Stimulated activated CD8-positive, alpha-beta memory T cell treated with anti-CD3 and anti-CD28 coated beads, Interleukin-4, amount 100 ng/mL, for 4 hours (primary cell): ENCODE measurements at places on chromosomes 1 and 21.

DNA sequence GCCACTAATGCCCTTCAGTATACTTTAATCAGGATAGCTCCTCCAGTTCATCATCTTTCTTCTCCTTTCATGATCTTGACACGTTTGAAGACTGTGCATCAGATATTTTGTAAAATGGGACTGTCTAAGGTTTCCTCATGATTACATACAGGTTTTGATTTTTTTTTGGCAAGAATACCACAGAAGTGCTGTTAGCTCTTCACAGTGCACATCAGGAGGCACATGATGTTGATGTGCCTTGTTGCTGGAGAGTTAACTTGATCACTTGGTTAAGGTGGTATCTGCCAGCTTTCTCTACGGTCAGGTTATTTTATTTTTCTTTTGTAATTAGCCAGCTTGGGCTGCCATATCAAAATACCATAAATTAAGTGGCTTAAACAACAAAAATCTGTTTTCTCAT lies 128.6 kb upstream of the IVNS1ABP start:
- no peak for DNase-seq

- no peak for DNase-seq
Measured at GRCh38 chr1:230149751-230150584, 82.9 kb downstream of the GALNT2 start.

DNA sequence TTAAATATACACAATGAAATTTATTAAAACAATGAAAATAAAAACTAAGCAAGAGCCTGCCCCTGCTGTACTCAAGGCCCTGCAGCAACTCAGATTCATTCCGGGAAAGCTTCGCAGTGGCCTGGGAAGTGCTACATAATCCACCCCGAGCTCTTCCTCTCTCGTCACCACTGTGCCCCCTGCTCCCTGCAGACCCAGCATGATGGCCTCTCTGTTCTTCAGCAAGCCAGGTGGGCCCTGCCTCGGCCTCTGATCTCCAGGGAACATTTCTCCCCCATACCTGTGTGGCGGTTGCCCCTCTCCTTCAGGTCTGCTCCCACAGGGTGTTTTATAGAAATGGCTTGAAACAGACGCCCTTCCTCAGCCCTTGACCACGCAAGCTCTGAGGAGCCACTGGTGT lies 10.6 kb downstream of the RNF187 start:
- no peak for DNase-seq

- no peak for DNase-seq
Measured at GRCh38 chr1:208216062-208216461, 28.1 kb downstream of the PLXNA2 start.

DNA sequence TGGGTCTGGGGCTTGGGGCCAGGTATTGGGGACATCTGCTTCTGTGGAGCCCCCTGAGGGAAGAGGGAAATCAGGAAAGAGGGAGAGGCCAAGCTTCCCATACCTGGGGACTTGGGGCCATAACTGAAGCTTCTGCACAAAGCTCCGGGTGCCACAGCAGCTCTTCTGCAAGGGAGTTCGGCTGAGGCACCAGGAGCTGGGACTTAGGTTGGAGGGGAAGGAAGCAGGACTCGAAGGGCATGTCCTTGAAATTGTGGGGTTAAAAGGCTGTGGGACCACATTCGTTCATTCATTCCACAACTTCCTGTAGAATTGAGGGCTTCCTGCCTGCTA lies 1.7 kb upstream of the EPS8L3 start:
- DNase-seq = no peak

- no peak for DNase-seq
Measured at GRCh38 chr21:37983336-37984095, 67.3 kb upstream of the KCNJ6 start.

GRCh38 chr1:229342656-229343569 lies at the start of gene CCSAP:
Gene CCSAP (minus strand): TSS chr1:229343047. CDS start chr1:229342465, 582 bp downstream.
- no peak for DNase-seq

DNA sequence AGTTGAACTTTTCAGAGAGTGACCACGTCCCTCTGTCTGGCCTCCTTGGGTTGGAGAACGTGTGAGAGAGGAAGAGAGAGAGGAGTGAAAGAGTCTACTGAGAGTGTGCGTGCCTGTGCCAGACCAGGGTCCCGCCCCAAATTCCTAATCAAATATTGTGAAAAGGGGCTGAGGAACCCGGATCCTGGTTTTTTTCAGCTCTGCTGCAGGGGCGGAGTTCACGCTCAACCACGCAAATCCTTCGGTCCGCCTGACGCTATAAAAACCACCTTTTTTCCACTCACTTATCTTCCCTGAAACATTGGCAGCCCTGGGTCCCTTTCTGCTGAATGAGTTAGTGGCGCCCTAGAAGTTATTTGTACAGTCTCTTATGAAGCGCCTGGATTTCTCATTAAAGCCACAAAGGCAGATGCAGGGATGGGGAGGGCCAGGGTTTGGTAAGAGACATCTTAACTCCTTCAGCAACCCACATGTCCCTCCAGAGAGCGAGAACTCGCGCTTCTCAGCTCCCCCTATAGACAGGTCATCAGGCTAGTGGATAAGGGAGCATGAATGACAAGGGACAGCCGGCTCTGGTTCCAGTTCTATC lies at the start of gene FMOD:
TSS of gene FMOD (minus strand) at position 86 of the 589 bp plus-strand sequence. CDS start 2,852 bp downstream, outside the sequence.
- no peak for DNase-seq

- DNase-seq = no peak
Measured at GRCh38 chr1:156898161-156898566, 4.6 kb downstream of the PEAR1 start.

GRCh38 chr1:235663628-235664027 lies 14.0 kb upstream of the GNG4 start:
- no peak for DNase-seq

DNA sequence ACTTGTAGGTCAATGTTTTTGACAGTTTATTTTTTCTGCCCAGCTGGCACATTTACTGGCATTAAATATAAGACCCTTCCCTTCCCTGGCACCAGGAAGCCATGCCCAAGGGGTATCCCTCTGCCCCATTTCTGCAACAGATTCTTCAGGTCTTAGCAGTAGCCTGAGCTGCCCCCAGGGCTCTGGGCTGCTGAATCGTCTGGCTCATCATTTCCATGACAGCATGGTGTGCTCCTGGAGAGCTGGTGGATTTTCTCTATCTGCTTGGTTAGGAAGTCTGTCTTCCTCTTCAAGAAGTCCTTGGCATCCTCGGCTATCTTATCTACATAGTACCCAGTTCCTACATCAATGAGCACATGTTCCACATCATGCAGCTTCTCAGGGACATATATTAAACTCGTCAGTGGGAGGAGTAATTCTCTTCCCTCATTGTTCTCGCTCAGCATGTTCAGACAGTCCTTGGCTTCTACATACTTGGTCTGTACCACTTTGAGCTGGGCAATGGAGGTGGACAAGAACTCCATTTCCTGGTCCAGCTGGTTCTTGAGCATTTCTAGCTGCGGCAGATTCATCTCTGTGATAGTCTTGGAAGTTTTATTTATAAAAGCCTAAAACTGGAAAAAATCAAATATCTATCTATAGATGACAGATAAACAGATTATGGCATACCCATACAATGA lies 23.5 kb downstream of the MIA3 start:
- DNase-seq = no peak

DNA sequence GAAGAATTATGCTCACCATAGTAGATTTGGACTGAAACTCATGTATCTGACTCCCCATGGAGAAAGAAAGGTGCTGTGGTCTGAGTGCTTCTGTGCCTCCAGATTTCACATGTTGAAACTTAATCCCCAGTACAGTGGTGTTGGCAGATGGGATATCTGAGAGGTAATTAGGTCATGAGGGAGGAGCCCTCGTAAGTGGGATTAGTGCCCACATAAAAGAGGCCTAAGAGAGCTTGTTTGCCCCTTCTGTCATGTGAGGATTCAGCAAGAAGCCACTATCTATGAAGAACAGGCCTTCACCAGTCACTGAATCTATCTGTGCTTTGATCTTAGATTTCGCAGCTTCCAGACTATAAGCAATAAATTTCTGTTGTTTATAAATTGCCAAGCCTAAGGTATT lies 150.1 kb downstream of the PLPP3 start:
- DNase-seq = no peak

- DNase-seq = no peak
Measured at GRCh38 chr1:2314273-2314802, 77.0 kb downstream of the MORN1 start.

- DNase-seq = no peak
Measured at GRCh38 chr1:111921948-111922347, 67.5 kb downstream of the KCND3 start.

DNA sequence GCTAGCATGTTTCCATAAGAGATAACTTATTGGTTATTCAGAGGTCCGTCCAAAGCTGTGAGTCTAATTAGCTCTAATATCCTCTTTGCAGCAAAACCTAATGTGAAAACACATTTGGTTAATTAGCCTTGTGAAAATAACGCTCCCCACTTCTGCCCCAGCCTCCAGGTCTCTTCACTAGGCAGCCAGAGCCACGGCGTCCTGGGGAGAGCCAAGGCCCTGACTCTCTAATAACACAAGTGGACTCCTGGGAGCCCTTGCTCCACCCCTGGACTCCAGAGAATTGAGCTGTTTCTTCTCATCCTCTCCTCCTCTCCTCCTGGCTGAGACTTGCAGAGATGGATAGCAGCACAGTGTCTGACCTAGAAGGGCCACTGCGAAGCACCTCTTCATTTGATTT lies 78.8 kb downstream of the CCDC185 start:
- DNase-seq = no peak

GRCh38 chr1:152449661-152450060 lies 35.6 kb upstream of the CRNN start:
- DNase-seq = no peak

- no peak for DNase-seq
Measured at GRCh38 chr1:12756768-12757413, 10.9 kb downstream of the CFAP107 start.

DNA sequence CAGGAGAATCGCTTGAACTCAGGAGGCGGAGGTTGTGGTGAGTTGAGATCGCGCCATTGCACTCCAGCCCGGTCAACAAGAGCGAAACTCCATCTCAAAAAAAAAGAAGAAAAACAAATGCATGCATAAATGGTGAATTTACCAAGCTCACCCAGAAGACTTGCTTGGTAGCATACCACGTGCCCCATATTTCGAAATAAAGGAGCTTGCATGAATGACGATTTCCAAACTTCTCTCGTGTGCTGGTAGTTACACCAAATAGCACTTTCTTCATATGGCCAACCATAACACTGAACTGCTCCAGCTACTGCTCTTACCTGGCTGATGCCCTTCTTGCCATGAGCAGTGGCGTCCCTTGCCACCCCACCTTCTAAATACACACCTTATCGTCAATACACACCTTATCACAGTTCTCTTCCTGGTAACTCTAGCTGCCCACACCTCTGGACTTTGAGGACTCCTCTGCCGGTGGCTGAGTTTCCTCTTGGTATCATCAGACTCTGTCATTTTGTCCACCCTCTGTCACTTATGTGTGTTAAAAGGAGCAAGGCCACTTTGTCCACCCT lies 2.8 kb downstream of the DOP1B start:
- no peak for DNase-seq

GRCh38 chr1:24364605-24364974 lies 45.4 kb downstream of the GRHL3 start:
- no peak for DNase-seq

DNA sequence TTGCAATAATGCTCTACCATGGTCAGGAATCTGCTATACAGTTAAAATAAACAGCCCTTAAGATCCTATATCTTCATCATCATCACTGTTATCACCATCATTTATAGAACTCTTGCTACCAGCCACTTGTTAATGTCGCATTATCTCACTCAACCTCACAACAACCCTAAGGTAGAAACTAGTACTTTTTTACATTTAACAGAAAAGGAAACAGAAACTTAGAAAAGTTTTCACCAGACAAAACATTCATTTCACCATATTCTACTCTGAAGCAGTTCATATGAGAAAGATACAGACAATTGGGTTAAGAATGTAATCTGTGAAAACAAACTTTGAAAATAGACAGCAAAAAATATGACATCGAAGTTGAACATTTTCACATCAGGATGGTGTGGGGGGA lies 262.6 kb downstream of the ATG4C start:
- DNase-seq = no peak

- no peak for DNase-seq
Measured at GRCh38 chr1:220573836-220574235, 45.9 kb downstream of the MARK1 start.

DNA sequence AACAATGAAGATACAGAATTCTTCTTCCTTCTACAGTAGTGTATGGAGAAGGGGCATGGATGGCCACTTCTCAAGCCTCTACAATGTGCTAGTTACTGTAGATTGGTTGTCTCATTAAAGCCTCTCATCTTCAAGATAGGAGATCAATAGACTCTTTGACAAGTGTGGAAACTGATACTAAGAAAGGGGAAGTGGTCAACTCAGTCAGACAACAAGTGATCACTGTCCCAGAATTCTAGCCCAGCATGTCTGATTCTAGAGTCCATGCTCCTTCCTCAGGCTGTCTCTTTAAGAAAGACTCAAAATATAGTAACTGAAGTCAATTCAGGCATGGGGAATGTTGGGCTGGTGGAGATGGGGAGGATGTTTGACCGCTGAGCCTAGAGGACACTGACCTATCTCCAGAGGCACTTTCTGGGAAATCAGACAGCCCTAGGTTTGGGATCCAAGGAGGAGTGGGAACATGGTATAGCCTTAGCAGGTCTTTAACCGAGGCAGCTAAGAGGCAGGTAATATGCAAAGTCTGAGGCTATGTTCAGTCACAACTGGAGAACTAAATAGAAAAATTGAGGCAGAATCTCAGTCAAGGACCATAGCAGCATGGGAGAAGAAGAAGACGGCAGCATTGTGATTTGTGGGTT lies 39.3 kb upstream of the EYA3 start:
- no peak for DNase-seq

DNA sequence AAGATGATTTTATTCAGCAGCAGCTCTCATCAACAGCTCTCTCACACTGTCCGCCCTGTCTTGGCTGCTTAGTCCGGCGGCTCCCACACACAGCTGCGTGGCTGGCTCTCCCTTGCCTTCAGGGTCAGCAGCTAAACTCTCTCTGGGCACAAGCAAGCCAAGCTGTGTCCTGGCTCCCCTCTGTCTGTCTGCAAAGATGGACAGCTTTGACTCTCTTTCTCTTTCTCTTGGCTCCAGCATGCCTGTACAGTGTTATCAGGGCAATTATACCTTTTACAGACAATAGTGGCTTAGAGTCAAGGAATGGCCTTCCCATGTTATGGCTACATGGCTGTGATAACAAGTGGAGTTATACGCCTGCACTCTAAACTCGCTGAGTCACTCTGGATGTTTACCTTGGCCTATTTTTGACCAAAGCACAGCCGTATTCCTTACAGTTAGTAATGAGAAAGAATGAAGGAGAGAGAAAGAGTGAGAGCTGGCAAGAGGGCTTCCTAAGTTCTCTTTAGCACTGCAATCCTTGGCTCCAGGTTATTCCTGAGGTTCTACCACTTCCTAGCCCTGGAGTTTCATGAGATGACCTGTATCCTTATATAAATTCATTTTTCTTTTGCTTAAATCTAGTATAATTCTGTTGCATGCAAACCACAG lies 59.9 kb upstream of the ZSWIM5 start:
- no peak for DNase-seq

GRCh38 chr1:39668111-39668510 lies 3.8 kb downstream of the NT5C1A start:
- no peak for DNase-seq
